Esophagus mucosa (tissue), 1 donor: ENCODE measurements at places on chromosomes 12 and 14.

GRCh38 chr14:38083039-38083438 lies 124.7 kb upstream of the SSTR1 start:
- no peak for ATAC-seq

DNA sequence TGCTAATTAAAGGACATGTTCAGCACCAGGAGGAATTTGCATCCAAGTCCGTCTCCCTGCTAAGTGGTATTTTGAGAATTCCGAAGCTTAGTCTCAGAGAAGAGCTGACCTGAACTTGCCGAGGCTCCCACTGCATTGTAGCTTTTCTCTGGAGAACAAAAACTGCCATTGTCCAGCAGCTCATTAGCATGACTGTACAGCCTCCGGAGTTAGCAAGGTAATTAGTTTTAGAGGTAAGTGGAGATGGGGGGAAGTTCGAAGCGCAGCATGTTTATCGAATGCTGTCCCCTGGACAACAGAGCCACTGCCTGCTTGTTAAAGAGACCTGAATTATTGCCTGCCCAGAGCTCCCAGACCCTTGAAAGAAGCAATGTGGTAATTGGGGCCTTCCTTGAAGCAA lies 160.3 kb upstream of the PELI2 start:
- ATAC-seq: no peak

DNA sequence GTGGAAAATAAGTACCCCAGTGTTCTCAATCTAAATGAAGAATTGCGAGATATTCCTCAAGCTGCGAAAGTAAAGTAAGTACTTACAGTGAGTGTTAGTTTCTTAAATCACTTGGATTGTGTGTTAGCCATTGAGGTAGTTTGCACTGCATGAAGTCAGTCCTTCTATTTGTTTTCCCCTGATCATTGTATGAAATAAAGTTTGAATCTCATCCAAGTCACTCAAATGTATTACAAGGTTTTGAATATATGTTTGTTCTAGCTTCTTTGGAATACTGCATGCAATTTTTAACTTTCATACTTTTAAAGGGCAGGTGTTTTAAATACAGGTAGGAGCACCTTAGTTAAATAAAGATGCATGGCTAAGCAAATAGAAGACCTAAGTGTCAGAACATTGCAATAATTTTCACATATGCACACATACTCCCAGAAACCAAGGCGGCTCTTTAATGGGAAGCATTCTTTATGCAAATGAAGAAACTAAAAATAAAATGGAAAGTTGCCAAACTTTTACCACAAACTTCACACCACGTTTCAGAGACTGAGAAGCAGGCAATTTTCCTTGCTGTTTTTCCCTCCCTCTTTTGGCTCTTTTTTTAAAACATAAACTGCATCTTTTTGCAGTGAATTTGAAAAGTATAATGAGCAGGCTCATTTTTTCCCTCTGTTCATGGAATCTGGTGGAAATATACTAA lies 105.6 kb downstream of the GPR135 start:
- ATAC-seq: no peak

DNA sequence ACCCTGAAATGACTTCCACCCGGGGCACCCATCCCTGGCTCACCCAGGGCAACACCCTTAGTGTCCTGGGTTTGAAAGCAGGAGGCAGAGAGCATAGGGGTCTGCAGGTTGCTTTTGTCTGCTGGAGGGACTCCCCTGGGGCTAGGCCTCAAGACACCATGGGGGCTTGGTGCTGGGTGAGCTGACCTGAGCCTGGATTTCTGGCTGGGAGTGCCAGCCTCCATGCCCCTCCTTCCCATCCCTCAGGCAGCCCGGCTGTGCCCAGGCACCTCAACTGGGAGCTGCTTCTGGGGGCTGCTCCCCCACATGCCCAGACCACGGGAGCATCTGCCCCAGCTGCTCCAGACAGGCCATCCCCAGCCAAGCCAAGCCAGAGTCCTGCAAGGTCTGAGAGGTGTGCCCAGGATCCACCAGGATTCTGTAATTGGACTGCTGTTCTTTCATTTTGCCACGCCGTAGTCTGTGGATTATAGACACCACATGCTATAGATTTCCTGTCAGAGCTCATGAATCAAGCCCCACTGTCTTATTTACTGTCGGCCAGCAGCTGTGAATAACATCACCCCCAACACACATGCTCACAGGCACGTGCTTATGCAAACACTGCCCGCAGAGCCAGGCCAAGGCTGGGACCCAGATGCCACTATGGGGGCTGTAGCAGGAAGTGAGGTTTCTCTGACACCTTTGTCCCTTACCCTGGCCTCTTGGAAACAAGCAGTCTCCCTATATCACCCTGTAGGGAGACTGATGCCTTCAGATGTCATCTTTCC lies 29.4 kb upstream of the ESRRB start:
- no peak for ATAC-seq

- ATAC-seq: no peak
Observed at GRCh38 chr14:69662636-69663299, 51.4 kb downstream of the SUSD6 start.

- ATAC-seq: no peak
Observed at GRCh38 chr14:53766601-53767000, 190.0 kb downstream of the BMP4 start.

DNA sequence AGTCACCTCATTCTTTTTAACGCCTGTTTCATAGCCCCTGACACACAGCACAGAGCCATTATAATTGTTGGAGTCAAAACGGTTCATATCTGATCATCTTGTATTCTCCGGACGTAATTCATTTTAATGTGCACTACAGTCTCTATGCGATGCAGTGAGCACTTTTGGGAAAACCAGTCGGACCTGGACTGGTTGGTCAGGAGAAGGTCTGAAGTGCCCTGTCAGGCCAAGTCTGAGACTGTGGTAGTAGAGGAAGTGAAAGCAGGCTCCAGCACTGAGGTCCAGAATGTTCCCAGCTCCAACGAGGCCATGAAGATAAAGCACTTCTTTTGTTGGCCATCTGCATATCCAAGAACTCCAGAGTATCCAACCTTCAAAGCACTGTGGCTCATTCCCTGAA lies 117.1 kb upstream of the NCOR2 start:
- ATAC-seq: peak; percentile 19
